ENCODE measurements at places on chromosomes 1 and 21.

DNA sequence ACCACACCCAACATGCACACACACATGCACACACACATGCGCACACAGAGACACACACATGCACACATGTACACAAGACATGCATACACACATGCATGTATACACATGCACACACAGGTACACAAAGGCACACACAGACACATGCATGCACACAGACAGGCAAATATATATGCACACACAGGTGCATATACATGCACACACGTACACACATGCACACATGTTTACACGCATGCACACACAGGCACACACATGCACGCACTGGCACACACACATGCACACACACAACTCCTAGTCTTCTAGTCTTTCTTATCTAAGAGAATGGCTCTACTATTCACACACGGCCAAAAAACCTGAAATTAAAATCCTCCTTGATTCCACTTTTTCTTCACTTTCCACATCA, 222.7 kb upstream of the PLD5 start:
- DNase-seq, result no peak

- DNase-seq, result no peak
These were observed 83.8 kb downstream of the SETD4 start for GRCh38 chr21:35976481-35976880.

- DNase-seq, result no peak
These were observed 380.9 kb upstream of the PTBP2 start for GRCh38 chr1:96340686-96341085.

DNA sequence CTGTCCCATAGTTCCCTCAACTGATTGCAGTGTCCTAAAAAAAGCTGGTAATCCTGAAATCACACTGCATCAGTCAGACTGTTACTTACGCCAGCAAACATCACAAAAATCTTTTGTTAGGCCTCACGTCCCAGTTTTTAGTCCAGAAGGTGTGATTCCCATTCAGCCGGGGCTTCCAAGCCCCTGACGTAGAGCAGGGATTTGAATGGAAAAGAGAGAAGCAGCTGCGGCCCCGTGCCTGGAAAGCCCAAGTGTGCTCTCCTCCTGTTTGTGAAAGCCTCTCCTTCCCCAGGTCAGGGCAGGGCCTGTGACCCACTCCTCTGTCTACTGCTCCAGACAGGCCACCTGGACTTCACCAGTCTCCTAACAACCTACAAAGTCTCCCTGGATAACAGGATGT, 20.7 kb downstream of the KCNA10 start:
- no peak for DNase-seq

GRCh38 chr1:107941123-107941522, 23.9 kb downstream of the VAV3 start:
- DNase-seq, result no peak

GRCh38 chr1:205245096-205245495, 17.4 kb downstream of the TMCC2 start:
- no peak for DNase-seq

DNA sequence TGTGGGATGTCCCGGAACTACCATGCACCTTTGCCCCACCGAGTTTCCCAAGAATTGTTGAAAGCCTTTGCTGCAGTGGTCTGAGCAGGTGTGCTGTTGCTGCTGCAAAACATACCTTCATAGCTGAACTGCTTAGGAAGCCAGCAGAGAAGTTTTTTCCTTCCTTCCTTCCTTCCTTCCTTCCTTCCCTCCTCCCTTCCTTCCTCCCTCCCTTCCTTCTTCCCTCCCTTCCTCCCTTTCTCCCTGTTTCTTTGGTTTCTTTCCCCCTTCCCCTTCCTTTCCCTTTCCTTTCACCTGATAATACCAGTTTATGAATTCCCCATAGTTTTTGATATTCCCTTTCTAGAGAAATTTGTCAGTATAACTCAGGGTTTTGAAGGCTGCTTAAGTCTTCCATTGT, 10.8 kb upstream of the SH3D21 start:
- DNase-seq, result no peak

DNA sequence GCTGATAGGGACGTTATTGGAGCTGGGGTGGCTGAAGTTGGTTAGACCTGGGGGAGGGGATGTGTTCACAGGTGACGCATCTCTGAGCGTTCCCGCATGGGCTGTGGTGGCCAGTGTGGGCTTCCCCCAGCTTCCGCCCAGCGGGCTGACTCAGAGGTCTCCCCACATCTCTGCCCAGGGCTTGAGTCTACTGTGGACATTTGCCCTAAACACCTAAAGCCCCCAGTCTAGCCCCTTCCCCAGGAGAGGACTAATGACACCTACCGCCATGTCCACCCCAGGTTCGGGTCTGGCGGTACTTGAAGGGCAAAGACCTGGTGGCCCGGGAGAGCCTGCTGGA, 2.0 kb downstream of the AGRN start:
- DNase-seq, result no peak

DNA sequence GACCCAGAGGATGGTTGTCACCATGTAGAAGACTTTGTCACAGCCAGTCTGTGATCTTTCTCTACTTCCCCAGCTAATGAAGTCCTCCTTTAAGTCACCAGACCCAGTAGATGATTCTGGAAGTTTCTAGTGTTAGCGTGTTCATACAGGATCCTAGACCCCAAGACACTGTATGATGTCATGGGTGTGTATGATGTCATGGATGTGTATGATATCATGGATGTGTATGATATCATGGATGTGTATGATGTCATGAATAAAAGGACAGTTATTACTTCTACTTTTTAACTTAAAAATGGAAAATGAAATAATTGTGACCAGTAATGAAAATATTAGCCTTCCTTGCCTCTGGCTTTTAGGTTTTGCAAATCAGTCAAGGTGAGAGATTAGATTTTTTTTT, 260.0 kb downstream of the FMN2 start:
- no peak for DNase-seq

DNA sequence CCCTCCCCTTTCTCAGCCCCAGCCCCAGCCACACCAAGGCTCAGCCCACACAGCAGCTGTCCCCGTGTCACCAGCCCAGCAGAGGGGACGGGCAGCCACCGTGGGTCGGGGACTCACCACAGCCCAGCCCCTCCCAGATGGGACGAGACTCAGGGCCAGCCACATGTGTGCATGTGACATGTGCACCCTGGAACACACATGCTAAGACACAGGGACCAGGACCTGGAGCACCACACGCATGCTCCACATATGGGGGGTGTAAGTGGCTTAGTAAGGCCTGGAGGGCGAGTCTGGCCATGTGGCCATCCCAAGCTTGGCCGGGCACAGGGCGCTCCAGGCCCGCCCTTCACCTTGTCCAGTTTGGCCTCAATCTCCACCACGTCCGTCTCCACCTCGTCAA, 4.0 kb downstream of the ACAP3 start:
- no peak for DNase-seq

- no peak for DNase-seq
These were observed 2.3 kb upstream of the AUNIP start for GRCh38 chr1:25861316-25862286.

DNA sequence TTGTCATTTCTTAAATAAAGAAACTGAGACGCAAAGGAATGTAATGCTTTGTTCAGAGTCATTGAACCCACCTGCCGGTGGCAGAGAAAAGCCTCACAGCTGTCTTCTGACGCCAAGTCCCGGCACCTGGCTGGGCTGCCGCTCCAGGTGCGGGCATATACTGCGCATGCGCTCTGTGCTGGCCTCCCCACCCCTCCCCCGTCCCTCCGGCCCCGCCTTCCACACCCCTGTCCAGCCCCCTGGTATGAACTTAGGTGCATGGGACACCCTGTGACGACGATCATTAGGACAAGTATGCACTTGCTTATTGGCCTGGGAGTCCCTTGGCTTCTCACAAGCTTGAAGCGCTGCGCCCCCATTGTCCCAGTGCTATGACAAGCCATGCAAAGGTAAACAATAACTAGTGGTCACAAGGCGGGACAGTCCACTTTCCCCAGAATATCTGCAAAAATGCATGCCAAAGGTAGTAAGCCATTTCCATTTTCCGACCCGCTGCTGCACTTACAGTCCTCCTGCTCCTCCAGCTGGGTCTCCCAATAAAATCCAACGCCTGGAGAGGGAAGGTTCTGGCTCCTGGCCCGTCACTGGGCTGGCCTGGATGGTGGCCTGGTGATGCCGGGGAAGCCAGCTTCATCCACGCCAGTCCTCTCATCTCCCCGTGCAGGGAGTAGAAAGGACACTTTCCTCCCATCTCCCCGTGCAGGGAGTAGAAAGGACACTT, 100.4 kb downstream of the PSMG1 start:
- DNase-seq, result no peak

GRCh38 chr1:31583082-31583994, 7.0 kb downstream of the TINAGL1 start:
- DNase-seq, result no peak

DNA sequence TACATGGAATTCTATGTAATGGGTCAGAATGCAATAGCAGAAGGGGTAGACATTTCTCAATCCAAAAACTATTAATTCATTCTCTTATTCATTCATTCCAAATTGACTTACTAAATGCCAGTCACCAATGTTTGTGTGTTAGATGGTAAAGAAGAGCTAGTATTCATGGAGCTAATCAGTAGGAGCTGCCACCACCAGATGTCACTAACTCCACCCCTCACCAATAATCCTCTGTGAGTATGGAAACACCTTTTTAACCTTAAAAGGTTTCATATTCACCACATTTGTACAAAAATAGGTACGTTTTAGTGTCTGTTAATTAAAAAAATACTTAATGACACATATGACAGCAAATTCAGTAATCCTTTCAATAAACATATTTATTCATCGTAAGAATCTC, 131.8 kb upstream of the PKN2 start:
- no peak for DNase-seq

DNA sequence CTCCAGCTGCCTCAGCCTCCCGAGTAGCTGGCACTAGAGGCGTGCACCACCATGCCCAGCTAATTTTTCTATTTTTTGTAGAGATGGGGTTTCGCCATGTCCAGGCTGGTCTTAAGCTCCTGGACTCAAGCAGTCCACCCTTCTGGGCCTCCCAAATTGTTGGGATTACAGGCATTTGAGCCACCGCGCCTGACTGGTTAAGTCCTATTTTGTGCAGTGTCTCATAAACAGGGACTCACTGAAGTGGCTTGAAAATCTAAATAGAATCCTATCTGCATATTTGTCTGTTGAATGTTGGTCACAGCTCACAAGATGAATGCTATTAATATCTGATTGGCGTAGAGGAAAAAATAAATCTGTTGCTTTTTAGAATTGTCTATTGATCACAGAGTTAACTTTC, 5.9 kb upstream of the CHAF1B start:
- no peak for DNase-seq

DNA sequence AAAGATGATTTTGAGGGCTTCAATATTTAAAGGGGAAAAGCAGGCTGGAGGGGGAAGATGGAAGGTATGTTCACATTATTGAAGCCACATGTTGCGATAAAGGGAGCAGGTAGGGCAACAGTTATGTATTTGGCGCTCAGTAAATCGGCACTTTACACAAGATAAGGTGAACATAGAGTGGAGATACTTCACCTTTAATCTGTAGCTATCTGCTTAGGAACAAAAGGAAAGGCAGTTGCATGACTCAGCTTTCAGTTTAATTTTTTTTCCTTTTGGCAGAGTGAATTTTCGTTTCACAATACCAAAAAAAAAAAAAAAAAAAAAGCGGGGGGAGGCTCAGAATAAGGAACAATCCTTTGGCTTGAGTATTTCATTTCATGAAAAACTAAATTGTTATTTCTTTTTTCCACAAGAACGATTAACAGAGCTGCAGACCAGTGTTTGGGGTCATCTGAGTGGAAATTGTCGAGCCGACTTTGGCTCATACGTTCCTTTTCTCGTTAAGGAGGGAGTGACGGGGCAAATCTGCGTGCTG, 1.1 kb upstream of the COQ8A start:
- no peak for DNase-seq

DNA sequence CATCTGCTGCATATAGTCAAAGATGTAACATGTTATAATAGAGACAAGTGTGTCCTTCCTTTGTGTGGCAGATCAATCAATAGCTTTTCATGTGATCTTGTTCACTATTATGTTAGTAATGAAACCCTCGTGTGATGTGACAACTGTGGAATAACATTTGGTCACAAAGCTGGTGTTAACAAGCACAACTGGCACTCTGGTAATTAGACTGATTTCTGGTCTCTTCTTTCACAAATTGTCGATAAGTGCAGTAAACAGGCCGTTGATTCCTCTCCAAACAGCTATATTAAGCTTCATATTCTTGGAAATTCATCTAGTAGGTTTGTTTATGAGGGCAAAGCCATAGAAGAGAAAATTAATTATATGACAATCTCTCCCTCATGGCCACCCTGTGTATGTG, 616.7 kb upstream of the PTBP2 start:
- no peak for DNase-seq

- DNase-seq, result no peak
These were observed 1.6 kb downstream of the NRIP1 start for GRCh38 chr21:15063081-15063813.

DNA sequence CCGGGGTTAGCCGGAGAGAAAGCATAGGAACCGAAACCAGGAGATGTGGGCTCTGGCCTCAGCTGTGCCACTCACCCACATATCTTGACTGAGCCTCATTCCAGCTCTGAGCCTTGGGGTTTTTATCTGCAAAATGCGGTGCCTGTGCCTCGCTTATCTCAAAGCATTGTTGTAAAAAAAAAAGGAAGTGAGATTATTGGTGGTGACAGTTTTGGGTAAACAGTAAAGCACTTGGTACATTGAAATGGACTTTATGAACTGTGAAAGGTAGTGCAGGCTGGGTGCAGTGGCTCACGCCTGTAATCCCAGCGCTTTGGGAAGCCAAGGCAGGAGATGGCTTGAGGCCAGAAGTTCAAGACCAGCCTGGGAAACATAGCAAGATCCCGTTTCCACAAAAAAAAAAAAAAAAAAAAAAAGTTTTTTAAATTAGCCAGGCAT, 3.8 kb downstream of the PTAFR start:
- no peak for DNase-seq

- no peak for DNase-seq
These were observed 282.0 kb downstream of the FAM72C start for GRCh38 chr1:143689781-143690180.

- no peak for DNase-seq
These were observed 18.4 kb upstream of the COL6A1 start for GRCh38 chr21:45963232-45963570.

DNA sequence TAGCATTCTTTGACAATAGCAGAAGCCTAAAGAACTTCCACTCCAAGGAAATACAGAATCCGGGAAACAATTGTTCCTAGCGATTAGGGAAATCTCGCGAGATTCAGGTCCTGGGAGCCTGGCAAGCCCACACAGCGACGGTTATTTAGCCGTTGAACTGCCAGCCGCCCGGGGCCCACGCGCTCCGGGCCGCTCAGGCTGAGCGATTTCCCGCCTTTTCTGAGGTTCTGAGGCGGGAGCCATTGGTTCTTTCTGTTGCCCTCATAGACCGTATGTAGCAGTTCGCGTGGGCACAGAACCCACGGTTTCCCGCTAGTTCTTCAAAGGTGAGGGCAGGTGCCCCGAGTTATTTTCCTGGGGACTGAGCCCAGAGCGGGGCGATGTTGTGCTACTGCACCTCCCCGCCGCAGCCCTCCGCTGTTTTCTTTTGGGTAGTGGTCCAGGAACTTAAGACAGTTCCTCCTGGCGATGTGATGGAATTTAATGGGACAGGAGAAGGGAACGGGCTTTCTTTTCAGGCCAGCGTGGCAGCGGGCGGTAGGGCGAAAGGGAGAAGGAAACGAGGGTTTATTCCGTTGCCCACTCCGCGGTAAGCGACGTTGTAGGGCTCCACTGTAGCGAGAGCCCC, at the start of gene SYCP1:
Gene SYCP1 (plus strand): TSS at position 171 of the 628 bp plus-strand sequence. CDS start 602 bp downstream, outside the sequence.
- no peak for DNase-seq

GRCh38 chr1:160101037-160101716, 2.8 kb upstream of the IGSF8 start:
- DNase-seq, result peak; percentile 67

All from activated CD4-positive, alpha-beta T cell treated with anti-CD3 and anti-CD28 coated beads for 24 hours (primary cell).